ENCODE measurements at places on chromosomes 1 and 21.

DNA sequence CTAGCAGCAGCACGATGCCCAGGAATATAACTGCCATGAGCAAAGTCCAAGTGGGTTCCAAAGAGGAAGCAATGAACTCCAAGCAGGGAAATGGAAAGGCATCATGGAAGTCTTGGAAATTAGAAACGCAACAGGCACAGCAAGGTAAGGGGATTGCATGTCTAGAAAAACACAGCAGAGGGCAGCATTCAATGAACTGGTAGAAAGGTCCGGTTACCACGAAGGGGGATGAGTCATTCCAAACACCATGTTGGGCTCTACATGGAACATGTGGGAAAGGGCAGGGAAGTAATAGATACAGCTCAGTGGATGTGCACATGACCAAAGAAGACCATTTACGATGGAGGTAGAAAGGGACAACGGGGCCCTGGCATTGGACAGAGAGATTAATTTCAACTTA, 36.4 kb downstream of the RXRG start:
- no peak for DNase-seq

DNA sequence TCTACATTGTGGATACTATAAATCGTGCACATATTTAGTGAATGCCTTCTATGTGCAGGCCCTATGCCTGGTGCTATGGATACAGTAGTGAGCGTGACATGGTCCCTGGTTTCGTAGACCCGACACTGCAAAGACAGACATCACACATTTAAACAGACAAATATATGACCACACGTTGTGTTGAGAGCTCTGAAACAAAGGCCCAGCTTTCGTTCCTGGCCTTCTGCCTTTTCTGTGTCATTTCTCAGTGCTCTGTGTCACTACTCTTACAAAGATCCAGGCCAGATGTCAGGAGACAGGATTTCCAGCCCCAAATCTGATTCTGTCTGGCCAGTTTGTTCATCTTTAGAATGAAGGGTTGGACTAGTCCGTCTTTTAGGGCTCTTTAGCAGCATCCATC, 19.3 kb upstream of the TRABD2B start:
- no peak for DNase-seq

DNA sequence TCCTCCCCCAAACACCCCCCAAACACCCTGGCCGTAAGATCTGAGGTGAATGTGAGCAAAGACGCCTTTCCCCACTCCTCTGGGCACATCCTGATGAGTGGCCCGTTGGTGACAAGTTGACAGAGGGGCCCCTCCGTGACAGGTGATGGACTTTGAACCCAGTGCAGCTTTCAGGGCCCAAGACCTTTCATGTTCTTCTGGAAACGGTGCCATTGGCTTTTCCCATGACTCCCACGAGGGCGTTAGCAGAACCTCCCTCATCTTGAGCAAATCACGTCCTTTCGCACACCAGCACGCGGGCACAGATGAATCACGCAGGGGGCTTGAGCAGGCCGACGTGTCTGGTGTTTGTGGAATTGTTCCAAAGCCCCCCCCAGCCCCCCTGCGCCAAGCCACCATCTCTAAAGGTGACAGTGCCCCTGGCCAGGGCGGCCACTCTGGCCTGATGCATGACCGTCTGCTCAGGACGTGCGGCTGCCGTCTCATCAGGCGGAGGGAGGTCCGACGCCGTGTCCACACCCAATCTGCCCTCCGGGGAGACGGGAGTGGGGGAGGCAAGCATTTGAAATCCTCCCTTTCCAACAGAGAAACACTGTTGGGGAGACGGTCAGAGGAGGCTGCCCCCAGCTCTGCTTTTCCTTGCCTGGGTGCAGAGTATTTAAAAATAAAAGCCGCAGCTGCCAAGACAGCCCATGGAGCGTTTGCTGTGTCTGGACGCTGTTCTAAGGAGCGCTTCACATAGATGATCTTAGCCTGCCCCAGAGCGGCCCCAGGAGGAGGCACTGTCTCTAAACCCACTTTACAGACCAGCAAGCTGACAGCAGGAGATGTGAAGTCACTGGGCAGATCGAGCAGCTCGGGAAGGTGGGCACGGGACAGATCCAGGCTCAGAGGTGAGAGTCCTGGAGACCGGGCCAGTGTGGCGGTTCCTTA, 98.3 kb upstream of the ARHGEF16 start:
- no peak for DNase-seq

DNA sequence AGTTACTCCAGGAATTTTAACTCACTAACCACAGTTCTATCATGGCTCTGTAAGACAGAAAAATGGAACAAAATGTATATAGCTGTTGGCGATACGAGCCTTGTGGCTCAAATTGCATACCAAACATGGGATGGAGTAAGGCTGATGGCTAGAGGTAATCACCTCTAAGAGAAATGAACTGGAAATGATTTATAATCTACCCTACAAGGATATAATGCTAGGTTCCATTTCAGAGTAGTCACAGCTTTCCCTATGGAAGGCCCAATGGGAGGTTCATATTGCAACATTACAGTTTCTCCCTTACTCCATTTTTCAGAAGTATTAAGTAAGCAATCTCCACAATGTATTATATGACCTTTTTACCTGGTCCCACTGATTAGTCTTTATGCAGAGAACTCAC, 61.6 kb downstream of the EDEM3 start:
- DNase-seq, result no peak

DNA sequence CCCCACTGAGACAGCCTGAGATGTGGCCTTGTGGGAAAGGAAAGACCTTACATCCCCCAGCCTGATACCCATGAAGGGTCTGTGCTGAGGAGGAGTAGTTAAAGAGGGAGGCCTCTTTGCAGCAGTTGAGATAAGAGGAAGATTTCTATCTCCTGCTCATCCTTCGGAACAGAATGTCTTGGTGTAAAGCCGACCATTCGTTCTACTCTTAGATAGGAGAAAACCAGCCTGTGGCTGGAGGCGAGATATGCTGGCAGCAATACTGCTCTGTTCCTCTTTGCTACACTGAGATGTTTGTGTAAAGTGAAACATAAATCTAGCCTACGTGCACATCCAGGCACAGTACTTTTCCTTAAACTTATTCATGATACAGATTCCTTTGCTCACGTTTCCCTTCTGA, 1.5 kb upstream of the CCDC27 start:
- DNase-seq, result no peak

- DNase-seq, result peak; percentile 43
Observed at GRCh38 chr1:221166559-221167318, 287.5 kb downstream of the HLX start.

- no peak for DNase-seq
Observed at GRCh38 chr21:31961704-31962103, 88.9 kb downstream of the HUNK start.

- peak; percentile 11 for DNase-seq
Observed at GRCh38 chr1:230426246-230427093, at the start of gene PGBD5. Gene PGBD5 (minus strand): TSS chr1:230426332. CDS start chr1:230425928, 404 bp downstream.

GRCh38 chr1:58035523-58035922, 511.0 kb downstream of the OMA1 start:
- DNase-seq, result no peak

- DNase-seq, result no peak
Observed at GRCh38 chr1:172708452-172708851, 49.5 kb downstream of the FASLG start.

GRCh38 chr21:36555199-36555800, 75.4 kb upstream of the CLDN14 start:
- no peak for DNase-seq

- DNase-seq, result no peak
Observed at GRCh38 chr1:246142320-246142893, 364.7 kb downstream of the SMYD3 start.

GRCh38 chr1:115409094-115410015, 71.3 kb upstream of the NGF start:
- no peak for DNase-seq

DNA sequence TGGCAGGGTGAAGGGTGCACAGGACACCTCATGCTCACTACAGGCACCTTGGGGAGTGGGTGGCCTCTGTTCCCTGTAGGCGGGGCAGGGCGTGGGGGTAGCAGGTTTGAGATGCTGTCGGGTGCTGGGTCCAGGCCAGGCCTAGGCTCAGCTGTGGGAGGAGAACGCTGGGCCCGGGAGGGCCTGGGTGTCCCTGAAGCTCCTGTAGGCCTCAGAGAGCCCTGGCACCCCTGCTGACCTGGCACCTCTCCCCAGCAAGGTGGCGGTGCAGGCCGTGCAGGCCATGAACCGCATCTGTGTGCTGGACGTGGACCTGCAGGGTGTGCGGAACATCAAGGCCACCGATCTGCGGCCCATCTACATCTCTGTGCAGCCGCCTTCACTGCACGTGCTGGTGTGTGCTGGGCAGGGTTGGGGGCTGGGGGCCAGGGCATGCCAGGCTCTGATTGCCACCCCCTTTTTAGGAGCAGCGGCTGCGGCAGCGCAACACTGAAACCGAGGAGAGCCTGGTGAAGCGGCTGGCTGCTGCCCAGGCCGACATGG, 2.5 kb upstream of the GJC2 start:
- no peak for DNase-seq

DNA sequence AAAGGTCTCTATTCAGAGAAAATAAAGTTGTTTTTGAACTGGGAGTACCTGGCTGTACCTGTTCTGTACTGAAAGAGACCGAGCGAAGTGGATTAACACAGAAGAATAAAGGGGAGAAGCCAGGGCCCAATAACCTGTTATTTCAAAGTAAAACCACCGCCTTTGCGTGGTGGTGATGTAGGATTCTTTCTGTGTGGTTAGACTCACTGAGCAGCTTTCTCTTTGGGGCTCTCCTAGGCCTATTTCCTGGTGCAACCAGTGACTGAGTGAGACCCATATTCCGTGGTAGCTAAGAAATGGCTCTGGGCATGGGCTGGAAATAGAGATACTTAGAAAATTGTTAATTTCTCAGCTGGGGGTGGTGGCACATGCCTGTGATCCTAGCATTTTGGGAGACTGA, 99.9 kb downstream of the XCL2 start:
- no peak for DNase-seq

DNA sequence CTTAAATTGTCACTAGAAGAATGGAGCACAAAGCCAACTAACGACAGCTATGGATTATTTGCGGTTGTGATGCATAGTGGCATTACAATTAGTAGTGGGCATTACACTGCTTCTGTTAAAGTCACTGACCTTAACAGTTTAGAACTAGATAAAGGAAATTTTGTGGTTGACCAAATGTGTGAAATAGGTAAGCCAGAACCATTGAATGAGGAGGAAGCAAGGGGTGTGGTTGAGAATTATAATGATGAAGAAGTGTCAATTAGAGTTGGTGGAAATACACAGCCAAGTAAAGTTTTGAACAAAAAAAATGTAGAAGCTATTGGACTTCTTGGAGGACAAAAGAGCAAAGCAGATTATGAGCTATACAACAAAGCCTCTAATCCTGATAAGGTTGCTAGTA, 13.5 kb downstream of the USP1 start:
- no peak for DNase-seq

- DNase-seq, result no peak
Observed at GRCh38 chr1:68028566-68028965, 21.9 kb downstream of the DIRAS3 start.

DNA sequence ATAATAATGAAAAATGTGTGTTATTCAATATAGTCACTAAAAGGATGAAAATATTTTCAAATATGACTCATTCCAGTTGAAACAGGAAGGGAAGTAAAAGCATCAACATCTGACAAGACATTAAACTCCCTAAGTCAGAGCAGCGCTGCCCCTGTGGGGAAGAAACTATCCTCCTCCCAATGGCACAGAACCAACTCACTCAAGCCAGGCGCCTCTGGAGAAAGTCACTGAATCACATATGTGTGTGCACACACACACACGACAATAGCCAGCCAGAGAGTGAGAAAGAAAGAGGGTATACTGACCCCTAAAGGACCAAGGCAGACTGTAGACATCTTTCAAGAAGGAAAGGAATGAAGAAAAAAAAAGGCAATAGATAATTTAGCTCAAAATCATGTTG, 126.9 kb downstream of the SETD4 start:
- peak; percentile 61 for DNase-seq

DNA sequence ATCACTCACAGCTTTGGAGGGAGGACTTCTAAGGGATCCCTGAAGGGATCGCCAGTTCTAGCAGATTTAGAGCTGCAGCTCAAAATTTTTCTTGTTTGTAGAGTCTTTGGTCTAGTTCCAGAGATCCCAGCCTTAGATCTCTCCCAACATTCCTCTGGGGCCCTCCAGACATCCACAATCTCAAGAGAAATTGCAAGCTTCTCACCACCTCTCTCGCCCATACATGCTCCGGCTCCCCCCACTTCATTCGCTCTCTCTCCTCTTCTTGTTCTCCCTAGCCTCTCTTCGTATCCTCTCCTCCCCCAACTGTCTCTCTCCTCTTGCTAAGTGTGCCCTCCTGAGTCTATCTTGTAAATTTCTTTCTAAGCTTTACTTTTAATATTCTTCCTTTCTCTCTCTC, 15.1 kb upstream of the TUT4 start:
- no peak for DNase-seq

GRCh38 chr1:113088972-113089371, 16.0 kb downstream of the LRIG2 start:
- DNase-seq, result no peak

GRCh38 chr1:32127409-32128198, 19.7 kb downstream of the KPNA6 start:
- no peak for DNase-seq

DNA sequence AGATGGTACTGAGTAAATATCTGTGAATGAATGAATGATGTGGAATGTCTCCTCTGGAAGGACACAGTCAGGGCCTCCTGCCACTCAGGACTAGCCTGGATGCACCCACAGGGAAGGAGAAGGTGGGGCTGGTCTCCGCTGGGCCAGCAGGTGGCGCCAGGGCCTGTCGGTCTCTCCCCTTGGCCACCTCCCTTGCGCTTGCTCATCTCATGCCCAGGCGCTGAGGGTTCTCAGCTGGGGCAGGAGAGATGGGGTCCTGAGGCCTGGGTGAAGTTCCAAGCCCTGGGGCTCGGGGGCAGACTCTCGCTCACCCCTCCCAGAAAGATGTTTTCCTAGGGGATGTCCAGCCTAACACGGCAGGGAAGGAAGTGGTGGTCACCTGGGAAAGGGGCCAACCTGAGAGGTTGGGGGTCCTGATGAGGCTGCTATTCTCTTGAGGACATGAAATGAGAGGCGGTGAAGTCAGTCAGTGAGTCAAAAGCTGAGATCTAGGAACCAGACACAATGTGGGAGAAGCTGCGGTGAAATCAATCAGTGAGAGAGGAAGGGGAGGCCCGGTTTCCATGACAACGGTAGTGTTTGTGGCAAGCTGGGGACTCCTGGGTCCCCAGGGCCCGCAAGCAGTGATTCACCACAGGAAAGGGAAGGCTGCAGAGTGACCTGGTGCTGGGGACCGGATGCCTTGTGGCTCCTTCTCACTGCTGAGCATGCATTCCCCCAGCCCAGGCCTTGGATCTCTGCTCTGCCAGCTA, 14.6 kb upstream of the MEX3A start:
- DNase-seq, result peak; percentile 96

DNA sequence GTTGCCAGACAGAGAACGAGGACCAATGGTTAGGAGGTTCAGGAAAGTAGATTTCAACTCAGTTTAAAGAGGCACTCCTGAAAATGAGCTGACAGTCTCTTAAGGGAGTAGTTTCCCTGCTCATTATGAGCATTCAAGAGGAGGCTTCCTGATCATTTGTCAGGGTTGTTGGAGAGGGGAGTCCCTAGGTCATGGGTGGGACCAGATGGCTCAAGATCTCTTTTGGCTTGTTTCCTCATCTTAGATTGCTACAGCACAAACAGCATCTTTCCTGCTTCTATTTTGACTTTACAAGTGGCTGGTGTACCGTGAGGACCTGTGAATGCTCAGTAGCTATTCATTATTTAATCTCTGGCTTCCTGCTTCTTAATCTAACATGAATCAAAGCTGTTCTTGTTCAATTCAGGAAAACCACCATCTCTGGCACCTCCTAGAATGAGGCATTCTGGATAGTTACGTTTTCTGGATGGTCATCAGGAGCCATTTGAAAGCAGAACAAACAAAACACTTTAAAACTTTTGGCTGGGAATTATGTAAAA, 47.6 kb downstream of the PEX14 start:
- DNase-seq, result no peak

- no peak for DNase-seq
Observed at GRCh38 chr1:99003581-99004253, 944 bp downstream of the PLPPR5 start.

Data from CD4-positive, alpha-beta T cell treated with Interferon gamma for 1 hour (primary cell).